NK-92 treated with Interleukin-12 subunit alpha and Interleukin-12 subunit beta, amount 100 ng/mL, for 24 hours (cell line): ENCODE measurements at places on chromosomes 13 and 19.

- no peak for DNase-seq
Observed at GRCh38 chr19:33158365-33158764, 26.5 kb downstream of the WDR88 start.

DNA sequence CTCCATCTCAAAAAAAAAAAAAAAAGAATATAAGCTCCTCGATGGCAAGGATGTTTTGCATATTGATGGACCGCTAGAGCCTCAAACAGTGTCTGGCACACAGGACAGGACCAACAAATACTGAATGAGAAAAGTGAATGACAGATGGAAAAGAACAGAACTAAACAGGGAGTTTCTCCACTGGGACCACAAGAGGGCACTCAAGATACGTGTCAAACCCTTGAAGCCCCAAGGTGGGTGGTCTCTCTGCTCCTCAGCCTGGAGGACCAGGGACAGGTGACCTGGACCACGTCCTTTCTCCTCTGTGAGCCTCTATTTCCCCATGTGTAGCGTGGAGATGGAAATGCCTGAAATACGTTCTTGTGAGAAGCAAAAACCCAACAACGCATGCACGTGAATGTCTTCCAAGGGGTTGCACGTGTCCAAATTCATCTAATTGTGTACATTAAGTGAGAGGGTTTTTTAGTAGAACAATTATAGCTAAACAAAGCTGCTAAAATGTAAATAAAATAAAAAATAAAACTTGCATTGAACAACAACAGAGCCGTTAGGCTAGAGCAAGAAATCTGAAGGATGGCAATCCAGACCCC is 5.7 kb upstream of the CDC42EP5 start:
- DNase-seq: peak; percentile 30

DNA sequence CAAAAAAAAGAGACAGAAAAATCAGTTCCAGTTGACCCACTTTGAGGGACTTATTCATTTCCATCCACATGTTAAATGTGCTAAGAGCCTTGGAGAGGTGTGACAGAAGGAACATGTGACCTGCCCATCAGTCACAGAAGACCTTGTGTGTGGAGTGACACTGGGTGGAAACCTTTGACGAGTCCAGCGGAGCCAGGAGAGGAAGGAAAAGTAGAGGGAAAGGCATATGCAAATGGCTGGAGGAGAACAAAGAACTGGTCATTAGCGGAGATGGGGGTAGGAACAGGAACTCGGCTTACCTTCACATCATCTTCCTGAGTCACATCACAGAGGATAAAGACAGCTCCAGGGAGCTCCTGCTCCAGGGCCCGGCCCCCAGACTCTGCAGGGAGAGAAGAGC is 2.3 kb downstream of the HSD17B14 start:
- no peak for DNase-seq

- no peak for DNase-seq
Observed at GRCh38 chr13:107563099-107563925, 652.0 kb downstream of the LIG4 start.

DNA sequence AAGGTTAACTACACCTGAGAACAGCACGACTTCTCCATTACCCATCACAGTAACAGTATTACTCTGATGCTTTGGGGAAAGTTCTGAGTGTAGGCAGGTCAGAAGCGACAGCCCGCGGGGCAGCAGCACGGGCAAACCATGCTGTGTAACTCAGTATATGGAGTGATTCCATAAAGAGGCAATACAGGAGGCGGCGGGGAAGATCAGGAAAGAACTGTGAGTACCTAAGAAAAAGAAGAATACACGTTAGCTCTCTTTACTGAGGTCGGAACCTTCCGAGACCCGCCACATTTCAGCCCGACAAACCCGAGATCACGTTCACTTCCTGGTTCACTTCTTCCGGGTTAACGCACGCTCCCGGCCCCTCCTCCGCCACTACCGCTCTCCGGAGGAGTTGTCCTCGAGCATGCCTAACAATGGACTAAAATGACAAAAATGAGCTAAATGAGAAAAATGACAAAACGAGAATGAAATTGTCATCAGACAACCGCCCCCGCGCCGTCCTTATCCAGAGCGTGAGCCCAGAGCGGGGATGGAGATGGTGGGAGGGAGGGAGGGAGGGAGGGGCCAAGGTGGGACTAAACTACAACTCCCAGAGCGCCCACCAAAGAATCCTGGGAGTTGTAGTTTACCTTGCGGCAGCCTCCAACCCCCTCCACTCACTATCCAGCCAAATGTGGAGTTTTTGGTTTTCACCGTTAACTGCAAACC is at the start of gene MTRF1:
Gene MTRF1 (minus strand): TSS at position 316 of the 711 bp plus-strand sequence. CDS start 2,669 bp downstream, outside the sequence.
- DNase-seq: peak; percentile 69

DNA sequence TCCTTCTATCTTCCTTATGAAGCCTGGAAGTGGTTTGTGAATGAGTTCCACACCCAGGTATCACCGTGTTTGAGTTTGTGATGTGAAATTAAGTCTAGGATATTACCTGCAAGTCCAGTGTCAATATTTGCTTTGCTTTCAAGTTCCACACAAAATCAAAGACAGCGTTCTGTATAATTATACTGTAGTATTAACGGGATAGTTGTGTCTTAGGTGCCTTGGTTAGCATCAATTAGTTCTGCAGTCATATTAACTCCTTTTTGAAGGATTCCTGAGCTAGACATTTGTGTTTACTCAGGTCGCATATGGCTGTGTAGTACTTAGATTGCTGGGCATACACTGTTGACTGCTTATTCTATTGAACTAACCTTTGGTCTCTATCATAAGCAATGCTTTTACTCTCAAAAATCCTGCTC is 54.4 kb downstream of the ERCC5 start:
- no peak for DNase-seq

DNA sequence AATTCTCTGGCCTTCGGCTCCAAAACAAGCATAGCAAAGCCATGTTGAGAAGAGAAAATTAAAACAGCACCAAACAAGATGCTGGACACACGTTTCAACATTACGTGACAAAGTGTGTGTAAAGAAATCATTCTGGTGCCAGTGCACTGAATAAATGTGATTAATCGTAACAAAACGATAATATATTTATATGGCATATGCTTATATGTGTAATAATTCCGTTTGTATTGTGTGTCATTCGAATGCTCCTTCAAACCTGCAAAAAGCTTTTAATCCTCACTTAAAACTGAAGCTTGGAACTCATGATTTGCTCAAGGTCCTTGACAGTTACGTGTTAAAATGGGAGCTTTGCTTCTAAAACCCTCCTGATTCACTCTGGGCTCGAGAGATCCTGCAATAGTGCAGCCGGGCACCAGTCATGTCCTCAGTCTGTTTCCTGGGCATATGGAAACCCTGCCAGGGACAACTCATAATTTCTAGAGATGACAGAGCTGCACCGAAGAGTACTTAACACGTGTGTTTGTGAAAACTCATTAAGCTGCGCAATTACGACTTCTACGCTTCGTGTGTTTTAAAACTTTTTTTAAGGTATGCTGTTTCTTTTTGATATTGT is 731 bp upstream of the AKAP8L start:
- DNase-seq: no peak

DNA sequence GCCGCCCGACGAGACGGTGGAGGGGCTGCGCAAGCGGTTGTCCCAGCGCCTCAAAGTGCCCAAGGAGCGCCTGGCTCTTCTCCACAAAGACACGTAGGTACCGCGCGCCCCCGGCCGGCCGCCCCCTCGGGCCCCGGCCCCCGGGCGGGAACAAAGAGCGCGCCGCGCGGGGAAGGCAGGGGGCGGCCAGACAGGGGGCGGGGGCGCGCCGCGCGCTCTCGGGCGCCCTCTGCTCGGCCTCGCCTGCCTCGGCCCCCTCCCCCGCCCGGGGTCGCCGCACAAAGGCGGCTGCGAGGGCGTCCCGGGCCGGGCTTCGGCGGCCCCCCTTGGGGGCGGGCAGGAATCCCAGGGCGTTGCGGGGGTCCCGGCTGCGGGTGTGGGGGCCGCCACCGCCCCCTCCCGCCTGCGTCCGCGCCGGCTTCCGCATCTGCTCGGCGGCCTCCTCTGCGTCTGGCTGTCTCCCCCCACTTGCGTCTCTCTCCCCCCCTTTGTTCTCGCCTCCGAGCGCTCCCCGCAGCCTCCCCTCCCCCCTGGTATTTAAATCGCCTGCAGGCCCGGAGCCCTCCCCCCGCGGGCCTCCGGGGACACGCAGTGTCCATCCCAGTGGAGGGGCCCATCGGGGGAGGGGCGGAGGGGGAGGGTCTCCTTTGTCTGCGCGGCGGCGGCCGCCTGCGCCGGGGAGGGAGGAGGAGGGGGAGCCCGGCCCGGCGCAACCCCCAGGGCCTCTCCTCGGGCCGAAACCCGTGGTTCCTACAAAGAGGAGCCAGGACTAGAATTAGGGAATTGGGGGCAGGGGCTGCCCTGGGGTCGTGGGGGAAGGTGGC is 2.3 kb downstream of the MIDN start:
- peak; percentile 62 for DNase-seq

- no peak for DNase-seq
Observed at GRCh38 chr19:31226151-31226935, 122.9 kb downstream of the TSHZ3 start.

- peak; percentile 49 for DNase-seq
Observed at GRCh38 chr13:75481176-75482069, 546 bp downstream of the TBC1D4 start.

- DNase-seq: no peak
Observed at GRCh38 chr19:48698046-48698445, 2.3 kb downstream of the FUT2 start.

DNA sequence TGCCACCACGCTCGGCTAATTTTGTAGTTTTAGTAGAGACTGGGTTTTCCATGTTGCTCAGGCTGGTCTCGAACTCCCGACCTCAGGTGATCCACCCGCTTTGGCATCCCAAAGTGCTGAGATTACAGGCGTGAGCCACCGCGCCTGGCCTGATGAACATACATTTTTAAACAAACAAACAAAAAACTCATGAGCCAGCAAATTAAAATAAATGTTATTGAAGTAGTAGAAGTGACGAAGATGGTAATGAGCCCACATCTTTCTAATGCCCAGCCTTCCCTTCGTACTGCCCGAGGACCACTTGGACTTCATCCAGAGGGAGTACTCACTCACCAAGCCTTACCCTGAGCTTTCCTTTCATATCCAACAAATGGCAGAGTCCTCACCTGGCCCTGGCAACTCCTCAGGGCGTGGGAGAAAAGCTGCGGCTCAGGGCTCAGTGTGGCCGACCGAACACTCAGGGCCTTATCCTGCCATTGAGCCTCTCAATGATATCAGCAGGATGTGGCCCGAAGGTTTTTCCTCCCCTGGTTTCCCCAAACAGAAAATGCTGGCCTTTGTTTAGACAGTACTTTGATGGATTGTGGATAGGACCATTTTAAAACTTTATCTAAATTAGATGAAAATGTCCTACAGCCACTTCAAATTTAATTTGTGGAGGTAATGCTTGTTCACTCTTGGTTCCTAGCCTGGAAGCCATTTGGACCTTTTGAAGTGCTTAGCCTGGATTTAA is 22.8 kb upstream of the ABCC4 start:
- no peak for DNase-seq
